Vagina (tissue), 2 donors: ENCODE measurements at places on chromosomes 16 and 17.

DNA sequence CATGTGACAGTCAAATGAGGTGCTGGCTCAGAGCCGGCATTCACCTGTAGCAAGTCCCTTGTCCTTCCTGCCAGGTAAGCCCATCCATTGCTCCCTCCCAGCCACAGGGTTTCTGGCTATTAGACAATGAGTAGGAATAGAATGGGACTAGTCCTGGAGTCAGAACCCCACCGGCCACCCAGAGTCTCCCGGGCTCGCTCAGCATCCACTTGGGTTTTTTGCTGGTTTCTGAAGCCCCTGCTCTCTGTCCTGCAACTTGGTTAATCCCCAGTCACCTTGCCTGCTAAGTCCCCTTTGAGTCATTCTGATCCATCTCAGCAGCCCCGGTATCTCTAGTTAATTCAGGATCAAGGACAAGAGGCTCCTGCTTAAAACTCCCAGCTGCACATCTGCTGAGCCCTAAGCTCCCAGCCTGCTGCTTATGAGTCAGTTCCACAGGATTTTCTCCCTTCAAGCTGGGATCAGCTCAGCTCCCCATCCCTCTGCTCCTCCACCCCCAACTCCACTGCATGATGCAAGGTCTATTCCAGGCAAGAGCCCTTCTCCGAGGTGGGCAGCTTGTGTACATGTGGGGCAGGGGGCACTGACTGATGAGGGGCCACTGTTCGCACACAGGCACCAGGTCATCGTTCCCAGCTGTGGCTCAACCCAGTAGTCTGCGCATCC is 19.9 kb upstream of the MRPS23 start:
- no peak for DNase-seq

GRCh38 chr17:17322516-17323510 is 19.6 kb downstream of the NT5M start:
- no peak for DNase-seq

GRCh38 chr17:74085434-74085833 is 118.0 kb upstream of the RPL38 start:
- DNase-seq, result no peak

- no peak for DNase-seq
Observed at GRCh38 chr16:11093572-11094074, 149.3 kb downstream of the CLEC16A start.

DNA sequence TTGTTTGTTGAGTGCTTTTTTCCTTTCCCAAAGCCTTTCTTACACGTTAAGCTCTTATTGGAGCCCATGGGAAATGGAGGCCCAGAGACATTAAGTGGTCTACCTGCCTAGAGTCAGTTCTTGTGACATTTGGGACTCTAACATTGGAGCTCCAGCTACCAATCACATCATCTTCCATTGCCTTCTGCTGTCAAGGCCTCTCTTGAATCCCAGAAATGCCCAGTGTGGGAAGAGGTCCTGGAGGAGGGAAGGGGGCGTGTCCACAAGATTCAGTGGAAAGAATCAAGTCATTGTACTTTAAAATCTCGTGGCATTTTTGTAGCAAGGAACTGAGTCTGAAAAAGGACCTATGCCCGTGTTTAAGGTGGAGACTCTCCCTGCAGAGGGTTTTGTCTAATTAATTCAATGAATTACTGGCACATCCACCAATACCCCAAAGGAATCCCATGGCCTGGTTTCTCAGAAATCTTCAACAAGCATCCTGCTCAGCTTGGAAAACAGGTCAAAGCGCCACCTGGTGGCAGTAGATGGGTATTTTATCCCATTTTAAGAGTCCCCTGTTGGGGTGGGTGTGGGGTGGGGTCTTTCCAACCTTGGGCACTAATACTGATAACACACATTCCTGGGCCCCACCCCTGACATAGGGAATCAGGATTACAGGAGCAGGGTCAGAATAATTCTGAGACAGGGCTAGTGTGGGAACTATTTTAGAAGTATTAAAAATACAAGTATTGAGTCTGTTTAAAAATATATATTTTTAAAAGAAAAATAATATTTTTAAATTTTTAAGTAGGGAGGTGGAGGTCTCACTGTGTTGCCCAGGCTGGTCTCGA is 24.6 kb downstream of the GPT2 start:
- DNase-seq, result no peak
